Activated CD8-positive, alpha-beta memory T cell treated with anti-CD3 and anti-CD28 coated beads for 1 hour (primary cell): ENCODE measurements at places on chromosomes 2 and 18.

DNA sequence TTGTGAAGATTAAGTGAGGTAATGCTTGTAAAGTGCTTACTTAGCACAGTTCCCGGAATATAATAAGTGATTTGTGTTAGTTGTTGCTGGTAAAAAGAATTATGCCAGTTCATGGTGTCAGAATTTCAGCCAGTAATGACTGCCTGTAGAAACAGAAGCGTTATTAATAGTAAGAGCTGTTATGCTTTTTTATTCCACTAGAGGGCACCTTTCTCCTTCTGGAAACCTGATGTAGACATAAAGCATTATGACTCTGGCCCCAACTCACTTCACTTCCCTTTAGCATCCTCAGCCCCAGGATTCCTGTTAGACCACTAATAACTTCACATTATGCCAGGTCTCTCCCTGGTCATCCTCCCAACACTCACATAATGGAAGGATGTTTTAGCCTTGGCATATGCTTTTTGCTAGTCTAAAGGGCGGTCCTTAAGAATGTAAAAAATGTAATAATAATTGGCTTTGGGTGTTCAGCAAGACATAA lies 34.9 kb downstream of the C18orf54 start:
- DNase-seq, result no peak

- no peak for DNase-seq
These were observed 27.5 kb downstream of the TMEM127 start for GRCh38 chr2:96238266-96238665.

GRCh38 chr2:94861308-94862152 lies 9.7 kb upstream of the TEKT4 start:
- no peak for DNase-seq

DNA sequence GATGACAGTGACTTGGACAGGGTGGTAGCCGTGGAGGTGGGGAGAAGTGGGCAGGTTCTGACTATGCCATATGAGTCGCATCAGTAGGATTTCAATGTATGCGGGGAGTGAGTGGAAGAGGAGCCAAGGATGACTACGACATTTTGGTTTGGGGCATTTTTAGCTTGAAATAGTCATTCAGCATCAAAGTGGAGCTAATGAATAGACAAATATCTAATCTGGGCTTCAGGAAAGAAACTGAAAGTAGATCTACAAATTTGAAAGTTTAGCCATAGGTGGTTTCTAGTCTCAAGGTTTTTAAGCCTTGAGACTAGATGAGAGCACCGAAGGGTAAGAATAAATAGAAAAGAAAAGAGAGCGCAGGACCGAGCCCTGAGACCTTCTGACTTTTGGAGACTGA lies 58.3 kb downstream of the FEZ2 start:
- DNase-seq, result no peak

- DNase-seq, result no peak
These were observed 426.7 kb upstream of the PKDCC start for GRCh38 chr2:41621095-41621494.

GRCh38 chr2:160362541-160362940 lies 131.1 kb downstream of the RBMS1 start:
- DNase-seq, result no peak
